Activated CD8-positive, alpha-beta memory T cell treated with anti-CD3 and anti-CD28 coated beads for 1 hour (primary cell): ENCODE measurements at places on chromosomes 2 and 18.
A peak's percentile ranks its signal among the peaks of the same experiment; 100 is the strongest.

DNA sequence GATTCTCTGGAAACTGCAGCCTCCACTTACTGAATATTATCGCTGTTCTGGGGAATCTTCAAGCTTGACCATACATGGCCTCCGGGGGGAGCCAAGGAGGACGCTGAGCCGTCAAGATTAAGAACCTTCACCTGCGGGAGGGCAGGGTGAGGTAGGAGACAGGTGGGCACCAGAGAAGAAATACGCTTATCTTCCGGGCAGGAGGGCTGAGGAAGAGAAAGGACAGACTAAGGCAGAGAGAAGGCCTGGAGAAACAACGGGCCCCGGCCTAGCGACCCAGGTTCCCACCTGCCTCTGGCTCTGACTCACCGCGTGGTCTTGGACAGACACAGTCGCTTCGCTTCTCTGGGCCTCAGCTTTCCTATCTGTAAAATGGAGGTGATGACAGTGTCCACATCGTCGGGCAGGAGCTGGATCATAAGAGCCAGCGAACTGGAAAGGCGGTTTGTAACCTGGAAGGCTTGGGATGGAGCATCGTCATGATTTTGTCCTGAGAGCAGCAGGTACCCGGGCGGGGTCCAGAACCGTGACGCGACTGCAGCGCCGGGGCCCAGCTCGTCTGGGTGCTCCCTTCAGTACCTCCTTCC, 659 bp downstream of the ZNF142 start:
- DNase-seq: peak; percentile 8

DNA sequence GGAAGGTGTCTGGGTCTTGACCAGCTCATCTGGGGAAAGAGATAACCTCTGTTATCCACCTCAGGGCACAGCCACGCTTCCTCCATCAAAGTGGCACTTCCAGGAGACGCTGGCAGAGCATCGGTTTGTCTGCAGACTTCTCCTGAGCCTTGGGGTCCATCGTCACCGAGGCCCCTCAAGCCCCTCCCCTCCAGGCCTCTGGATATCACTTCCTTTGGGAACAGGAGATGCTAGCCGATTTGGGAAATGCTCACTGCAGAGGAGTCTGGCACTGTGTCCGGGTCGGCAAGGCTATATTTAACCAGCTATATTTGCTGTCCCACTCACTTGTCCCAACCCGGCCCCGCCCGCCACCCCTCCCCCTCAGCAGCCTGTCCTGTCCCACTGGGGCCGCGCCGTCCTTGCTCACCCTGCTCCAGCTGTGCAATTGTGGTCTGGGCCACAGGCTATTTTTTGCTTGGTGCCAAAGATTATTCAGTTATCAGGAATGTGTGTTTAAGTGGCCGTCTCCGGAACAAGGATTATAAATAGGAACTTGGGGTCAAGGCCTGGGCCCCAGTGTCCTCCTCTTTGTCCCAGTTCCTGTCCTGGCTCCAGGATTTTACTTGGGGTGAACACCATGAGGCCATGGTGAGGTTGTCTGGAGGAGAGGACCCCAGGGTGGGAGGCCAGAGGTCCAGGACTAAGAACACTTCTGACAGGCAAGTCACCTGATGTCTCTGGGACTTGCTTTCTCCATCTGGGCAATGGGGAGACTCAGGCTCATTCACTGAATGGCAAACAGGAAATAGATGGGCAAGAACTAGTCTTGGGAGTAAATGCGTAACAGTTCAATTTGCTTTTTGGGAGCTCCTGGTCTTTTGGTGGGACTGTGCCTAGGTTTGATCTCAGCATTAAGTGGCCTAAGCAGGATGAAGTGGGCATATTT, 263.6 kb downstream of the DYSF start:
- DNase-seq: no peak

- DNase-seq: no peak
Observed at GRCh38 chr18:12334863-12335262, 26.8 kb downstream of the TUBB6 start.

GRCh38 chr2:39492095-39492590, 55.1 kb upstream of the MAP4K3 start:
- no peak for DNase-seq

DNA sequence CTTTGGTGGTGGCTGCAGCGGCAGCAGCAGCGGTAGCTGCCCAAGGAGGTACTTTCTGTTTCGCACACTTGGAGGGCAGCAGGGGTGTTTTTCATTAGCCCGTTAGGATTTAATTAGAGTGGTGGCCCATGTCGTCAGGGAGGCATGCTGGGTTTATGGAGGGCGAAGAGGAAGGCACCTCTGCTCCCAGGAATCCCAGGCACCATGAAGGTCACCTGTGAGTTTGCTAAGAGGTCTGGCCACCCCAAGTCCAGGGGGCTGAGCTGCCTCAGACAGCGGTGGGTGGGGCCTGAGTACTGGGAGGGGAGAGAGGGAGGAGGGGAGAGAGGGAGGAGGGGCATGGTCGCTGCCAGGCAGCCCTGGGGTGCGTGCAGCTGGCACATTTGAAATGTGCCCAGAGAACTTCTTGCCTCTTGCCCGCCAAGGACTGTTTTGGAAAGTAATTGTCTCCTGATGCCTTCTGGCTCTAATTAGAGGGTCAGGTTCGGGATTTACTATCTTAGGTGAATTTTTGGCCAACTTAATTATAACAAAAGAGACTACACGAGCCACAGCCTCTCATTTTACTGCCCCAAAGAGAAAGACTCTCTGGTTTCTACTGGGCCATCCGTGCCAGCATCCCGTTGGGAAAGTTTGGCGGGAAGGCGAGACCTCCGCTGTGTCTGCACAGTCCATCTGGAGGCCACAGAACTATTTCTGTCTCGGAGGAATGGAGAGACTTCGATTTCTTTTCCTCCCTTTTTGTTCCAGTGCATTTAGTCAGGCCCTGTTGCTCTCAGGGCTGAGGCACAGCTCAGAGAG, 62.0 kb downstream of the GLI2 start:
- no peak for DNase-seq

GRCh38 chr2:96305979-96306308, 598 bp upstream of the SNRNP200 start:
- DNase-seq: no peak

- no peak for DNase-seq
Observed at GRCh38 chr2:56688661-56689060, 504.9 kb downstream of the CCDC85A start.

DNA sequence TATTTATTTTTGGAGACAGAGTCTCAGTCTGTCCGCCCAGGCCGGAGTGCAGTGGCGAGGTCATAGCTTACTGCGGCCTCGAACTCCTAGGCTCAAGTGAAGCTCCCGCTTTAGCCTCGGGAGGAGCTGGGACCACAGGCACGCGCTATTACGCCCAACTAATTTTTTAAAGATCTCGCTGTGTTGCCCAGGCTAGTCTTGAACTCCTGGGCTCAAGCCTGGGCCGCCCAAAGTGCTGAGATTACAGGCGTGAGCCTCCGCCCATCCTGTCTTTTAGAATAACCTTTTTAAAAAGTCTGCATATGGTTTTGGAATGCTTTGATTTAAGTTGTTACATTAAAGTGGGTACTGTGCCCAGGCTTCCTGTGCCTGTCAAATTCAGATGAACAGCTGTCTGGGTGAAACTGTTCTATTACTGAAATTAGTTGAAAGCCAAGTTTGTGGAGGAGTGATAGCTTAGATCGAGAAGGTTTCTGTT, 944 bp downstream of the RAB3GAP1 start:
- peak; percentile 1 for DNase-seq

DNA sequence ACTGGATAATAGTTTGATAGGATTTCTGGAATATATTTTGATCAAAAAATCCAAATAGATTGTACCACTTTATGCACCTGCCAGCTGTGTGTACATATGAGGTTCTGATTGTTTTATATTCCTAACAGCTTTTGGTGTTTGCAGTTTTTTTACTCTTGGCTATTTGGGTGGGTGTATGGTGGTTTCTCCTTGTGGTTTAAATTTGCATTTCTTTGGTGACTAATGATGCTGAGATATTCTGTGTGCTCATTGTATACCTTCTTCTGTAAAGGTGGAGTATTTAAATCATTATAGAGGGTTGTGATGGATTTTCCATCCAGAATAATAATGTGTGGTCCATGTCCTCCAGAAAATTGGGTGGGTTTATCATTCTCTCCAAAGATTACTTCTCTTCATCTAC, 372.9 kb downstream of the THSD7B start:
- no peak for DNase-seq

- DNase-seq: no peak
Observed at GRCh38 chr2:117957616-117958015, 56.3 kb downstream of the CCDC93 start.

DNA sequence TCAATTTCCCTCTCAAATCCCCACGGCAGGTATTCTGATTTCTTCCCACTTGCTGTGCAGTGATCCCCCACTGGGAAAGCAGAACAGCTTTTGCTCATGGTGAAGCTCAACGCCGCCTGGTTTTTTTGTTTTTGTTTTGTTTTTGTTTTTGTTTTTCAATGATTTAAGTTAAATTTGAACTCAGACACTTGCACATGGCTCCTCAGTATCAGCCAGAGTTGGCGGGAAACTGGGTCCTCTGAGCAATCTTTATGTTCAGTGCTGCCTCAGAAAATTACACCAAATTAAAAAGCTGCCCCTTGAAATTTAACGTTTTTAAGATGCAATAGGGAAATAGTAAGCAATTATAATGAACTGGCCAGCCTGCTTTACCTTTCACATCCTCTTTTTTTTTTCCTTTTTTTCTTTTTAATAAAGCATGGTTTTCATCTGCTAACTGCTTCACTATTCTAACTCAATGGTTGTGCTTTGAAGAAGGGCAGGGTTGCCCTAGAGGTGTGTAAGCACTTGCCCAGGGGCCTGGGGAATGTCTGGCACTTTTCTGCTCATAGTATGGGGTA, 277.0 kb upstream of the HNRNPA3 start:
- no peak for DNase-seq

- DNase-seq: no peak
Observed at GRCh38 chr2:126749537-126749936, 93.6 kb downstream of the GYPC start.

DNA sequence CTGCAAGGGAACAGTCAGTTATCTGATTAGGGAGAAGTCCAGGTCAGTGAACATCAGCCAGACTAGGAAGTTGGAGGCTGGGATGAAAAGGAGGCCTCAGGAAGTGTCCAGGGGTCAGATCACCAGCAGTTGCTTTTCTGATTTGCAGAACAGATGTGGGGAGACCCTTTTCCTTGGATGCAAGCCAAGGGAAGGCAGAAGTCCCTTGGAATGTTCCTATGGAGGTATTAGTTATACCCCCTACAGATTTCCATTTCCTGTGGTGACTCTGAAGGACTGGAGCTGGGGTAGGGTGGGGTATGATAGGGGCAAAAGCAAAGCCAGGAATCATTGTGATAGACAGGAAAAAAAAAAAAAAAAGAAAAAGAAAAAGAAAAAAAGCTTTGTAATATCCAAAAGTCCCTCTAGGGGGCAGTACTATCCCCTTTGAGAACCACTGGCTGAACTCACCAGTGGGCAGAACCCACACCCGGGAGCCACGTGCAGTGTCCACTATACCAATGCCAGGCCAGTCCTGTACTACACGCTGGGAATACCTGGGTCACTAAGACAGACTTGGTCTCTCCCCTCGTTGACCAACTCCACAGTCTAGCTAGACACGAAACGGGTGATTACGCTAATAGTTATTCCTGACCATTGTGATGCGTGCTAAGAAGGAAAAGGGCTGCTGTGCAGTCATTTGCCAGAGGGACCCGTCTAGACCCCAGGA, 7.4 kb downstream of the DYSF start:
- no peak for DNase-seq

DNA sequence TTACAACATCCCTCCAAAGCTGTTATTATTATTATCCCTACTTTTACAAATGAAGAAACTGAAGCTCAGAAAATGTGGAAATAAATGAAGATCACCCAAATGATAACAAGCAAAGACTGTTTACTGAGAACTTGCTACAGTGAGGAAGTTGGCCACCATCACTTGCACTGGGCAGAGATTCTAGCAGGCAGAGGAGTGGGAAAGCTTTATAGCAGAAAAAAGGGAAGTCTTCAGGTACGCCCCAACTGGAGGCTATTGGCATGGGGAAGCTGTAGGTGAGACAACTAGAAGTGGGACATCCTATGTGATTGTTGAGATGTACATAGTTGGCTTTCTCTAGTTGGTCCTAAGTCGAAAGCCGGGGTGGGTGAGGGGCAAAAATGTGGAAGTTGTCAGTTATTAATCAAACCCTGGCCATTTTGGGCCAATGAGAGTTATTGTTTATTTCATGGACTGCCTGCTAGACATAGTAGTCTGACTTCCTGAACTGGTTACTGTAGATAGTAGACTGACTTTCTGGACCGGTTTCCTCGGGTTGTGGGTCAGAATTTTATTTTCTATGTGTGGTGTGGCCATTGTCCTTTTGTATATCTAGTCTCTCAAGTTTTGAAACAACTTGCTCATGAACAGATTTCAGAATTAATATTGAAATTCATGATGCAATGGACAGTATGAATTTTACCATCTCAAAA, 40.2 kb upstream of the STAT4 start:
- no peak for DNase-seq

GRCh38 chr2:160257743-160258491, 57.8 kb upstream of the ITGB6 start:
- DNase-seq: no peak

DNA sequence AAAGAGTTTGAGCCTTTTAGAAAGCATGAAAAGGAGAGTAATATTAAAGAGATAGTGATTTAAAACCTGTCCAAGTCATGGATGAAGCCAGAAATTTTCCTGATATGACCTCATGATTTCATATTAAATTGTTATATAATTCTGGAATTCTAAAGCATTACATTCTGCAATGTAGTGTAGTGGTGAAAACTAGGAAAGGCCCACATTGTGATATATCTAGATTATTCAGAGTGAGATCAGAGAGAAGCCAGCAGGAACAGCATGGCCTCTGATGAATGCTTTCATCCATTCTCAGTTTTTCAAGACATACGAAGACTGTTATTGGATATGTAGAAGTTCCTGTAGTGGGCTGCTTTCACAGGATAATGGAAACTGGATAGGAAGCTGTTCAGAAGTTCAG, 98.8 kb downstream of the LCLAT1 start:
- DNase-seq: no peak

- DNase-seq: no peak
Observed at GRCh38 chr2:137511526-137511925, 452.7 kb upstream of the HNMT start.

DNA sequence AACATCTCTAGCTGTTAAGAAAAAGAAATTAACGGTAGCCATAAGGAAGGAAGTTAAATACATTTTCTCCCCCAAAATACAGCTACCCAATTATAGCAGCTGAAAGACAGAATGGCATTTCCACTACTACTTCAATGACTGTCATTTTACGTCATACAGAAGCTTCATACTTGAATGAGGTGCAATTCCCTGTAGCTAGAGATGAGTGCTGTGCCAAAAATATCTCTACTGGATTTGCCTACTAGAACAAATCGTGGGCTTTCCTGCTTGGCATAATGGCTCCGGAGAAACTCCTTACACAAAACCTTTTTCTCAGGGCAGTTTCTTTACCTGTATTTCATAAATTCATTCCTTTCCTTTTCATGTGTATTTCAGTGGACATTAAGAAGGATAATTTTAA, 36.3 kb upstream of the NRXN1 start:
- DNase-seq: no peak
